Activated CD4-positive, CD25-positive, alpha-beta regulatory T cell (primary cell): ENCODE measurements at places on chromosomes 3 and 15.

- no peak for DNase-seq
Measured at GRCh38 chr15:95327661-95328060, 1002.8 kb upstream of the NR2F2 start.

DNA sequence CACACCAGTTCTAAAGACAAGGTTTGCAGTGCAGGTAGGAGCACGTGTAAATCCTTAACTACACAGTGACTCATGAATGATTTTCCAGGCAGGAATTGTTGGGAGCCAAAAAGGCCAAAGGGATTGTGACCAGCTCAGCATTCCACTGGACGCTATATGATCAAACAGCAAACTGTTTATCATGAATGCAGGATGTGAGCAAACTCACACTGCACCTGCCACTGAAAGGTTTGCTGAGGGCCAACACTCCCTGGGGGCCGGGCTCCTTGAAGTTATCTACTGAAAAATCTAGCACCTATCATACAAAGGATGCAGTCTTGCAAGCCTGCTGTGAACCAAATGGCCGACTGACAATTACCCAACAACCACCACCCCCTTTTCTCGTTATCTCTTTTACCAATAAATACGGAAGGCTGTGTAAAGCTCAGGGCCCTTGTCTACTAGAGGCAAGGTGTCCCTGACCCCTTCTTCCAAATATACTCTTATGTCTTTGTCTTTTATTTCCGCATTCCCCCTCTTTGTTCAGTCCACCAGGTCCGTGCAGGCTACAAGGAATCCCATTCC lies 11.5 kb upstream of the DNASE1L3 start:
- no peak for DNase-seq

DNA sequence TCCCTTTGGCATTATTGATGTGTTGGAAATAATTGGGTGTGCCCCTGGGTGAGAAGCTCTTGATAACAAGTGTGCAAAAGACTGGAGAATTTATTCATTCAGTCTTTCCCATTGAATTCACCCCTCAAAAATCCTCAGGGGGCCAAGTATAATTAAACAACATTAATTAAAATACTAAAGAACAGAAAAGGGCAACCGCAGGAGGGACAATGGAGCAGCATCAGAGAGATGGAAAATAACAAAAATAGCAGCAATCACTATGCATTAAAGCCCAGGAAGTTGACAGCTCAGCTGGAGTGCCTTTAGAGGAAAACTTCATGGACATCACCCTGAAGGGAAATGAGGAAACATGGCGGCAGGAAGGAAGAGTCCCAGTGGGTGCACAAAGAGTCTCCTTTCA lies 227.6 kb downstream of the MINAR1 start:
- no peak for DNase-seq

DNA sequence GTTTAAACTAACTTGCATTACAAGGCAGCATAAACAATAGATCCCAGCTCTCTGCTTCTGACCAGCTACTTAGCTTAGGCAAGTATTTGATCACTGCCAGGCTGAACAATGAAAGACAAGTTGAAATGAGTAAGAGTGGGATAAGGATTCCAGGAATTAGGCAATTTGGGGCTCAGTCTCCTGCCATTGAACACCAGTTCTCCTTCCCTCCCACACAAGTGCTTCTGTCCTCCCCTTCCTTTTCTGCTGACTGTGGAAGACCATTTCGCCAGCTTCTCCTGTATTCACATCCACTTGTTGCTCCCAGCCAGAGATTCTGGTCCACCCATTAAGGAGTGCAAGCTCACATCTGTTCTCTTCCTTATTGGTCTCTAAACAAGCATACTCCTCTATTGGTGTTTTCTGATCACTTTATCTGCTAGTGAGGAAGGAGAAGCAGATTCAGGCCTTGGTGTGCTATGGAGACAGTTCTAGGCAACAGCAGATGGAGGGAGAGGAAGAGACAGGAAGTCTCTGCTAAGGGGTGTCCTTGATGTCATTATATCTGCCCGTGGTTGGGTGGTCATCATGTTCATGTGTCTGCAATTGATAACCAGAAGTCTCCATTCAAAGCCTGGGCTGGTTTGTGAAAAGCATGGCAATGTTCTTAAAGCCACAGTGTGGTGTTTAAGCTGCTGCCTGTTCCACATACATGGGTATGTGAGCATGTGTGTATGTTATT lies 121.5 kb downstream of the PLCL2 start:
- DNase-seq = no peak

DNA sequence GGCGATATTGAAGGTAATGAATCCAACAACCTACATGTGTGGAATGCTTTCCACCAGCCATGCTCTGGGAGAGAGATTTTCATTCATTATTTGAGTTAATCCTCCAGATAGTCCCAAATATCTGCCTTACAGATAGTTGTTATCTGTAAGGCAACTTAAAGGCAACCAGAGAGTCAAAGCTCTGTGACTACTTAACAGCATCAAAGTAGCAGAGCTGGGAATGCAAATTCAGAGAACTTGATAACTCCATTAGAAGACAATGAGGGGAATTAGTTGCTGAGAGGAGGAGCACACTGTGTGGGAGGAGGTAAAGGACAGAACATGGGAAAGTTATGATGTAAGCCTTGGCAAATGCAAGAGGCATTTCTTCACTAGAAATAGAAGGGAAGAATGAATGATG lies 10.5 kb upstream of the CRBN start:
- no peak for DNase-seq

- no peak for DNase-seq
Measured at GRCh38 chr3:111692593-111693552, 97.7 kb upstream of the ZBED2 start.

- no peak for DNase-seq
Measured at GRCh38 chr3:30467596-30468238, 138.7 kb upstream of the TGFBR2 start.

DNA sequence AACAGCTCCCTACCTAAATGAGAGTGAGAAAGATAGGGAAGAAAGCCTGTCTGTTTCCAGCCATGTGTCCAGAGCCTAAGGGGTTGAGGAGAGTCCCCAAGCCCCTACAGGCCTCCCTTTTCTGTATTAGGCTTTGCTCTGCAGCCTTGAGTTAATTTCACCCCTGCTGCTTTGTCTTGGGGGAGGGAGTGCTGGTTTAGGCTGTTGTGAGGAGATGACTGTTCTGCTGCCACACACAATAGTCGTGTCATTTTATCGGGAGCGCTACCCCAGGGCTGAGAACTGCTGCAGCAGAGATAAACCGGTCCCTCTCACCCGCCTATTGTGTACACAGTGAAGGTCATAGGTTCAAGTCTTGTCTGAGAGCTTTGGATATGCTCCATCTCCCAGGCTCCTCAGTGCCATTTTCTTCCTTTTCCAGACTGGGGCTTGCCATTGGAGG lies 1.4 kb downstream of the ZNF609 start:
- DNase-seq = no peak

DNA sequence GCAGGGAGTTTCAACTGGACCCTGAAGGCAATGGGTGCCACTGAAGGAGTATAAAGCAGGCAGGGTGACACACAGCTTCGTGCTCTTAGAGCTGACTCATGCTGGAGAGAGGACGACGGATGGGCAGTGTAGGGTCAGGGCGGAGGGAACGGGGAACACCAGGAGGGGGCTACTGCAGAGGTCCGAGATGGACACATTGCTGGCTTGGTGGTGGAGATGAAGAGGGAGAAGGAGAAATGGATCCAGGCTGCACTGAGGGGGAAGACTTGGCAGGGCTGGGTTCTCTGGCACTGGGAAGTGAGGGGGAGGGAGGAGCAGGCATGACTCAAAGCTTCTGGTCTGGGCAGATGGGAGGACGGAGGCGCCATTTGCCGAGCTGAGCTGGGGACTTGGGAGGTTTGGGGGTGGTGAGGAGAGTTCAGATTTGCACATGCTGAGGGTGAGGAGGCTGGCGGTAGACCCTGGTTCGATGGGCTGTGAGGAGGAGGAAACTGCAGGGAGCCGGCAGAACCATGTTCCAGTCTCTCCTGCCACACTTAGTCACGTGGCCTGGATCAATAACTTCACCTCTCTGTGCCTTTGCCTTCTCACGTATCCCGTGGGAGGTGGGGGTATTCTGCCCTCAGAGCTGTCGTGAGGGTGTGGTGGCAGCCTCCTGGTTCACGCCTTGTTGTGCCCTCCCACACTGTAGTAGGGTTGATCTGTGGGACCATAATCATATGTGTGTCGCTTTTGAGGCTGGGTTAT lies 4.6 kb upstream of the KCTD6 start:
- no peak for DNase-seq

DNA sequence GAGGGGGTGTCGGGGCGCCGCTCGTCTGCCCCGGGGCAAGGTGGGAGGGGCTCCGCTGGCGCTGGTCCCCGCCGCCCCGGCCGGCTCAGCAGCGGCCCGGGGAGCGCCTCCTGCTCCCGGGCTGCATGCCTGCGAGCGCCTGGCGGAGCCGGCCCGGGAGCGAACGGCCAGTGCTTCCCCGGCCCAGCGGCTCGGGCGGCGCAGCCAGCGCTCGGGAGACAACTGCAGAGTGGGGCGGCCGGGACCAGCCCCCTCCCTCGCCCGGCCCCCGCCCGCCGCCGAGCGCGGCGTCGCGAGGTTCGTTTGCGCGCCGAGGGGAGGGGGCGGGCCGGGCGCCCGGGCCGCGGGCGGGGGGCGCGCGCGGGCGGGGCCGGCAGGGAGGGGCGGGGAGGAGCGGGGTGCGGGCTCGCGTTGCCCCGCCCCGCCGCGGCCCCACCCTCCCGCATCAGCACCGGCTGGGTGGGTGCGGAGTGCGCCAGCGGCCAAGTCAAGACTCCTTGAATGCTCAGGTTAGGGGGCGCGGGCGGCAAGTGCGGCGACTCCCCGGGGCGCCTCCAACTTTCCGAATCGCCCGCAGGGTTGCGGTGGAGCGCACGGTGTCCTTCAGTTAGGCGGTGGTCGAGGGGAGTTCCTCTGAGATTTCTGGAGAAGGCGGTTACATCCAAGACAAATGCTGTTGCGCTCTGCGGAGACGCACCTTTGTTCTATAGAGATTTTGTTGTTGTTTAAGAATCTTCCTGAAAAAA lies at the start of gene RGMA:
Gene RGMA, minus strand, starts transcription at position 231 of the 746 bp plus-strand sequence. CDS start 279 bp downstream, outside the sequence.
- DNase-seq = no peak

- DNase-seq = no peak
Measured at GRCh38 chr3:58536501-58537411, at the start of gene ACOX2. ACOX2 (minus strand) TSS chr3:58537190; CDS start chr3:58535106, 2,084 bp downstream.

GRCh38 chr3:16056217-16056616 lies 118.3 kb upstream of the GALNT15 start:
- no peak for DNase-seq

DNA sequence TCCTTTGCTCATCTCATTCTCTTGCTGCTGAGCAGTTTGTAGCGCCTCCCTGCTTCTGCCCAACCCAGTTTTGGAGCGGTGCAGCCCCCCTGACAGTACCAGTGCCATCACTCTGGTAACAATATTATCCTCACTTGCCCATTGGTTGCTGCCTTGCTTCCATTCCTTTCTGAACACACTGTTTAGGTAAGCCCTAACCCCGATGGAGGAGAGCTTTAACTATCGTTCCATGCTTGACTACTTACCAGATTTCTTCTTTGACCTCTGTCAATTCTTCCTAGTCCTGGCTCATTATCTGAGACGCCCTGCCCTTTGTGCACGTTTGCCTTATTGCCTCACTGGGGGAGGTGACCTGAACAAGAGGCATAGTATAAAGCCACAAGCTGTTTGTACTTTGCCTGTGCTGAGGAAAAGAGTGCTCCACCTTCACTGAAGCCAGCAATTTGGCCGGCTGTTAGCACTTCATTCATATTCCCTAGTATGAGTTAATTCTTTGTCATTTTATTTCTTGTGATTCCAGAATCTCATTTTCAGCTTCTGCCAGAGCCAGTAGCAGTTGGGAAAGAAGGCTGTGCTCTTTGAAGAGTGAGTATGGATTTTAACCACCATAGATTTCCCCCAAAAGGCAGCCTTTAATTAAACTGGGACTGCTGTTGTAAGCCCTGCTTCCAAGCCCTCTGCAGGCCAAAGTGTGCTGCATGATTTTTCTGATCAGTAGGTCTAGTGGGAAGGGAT lies 11.9 kb downstream of the ABHD6 start:
- no peak for DNase-seq

GRCh38 chr3:177465257-177465642 lies 268.0 kb upstream of the TBL1XR1 start:
- no peak for DNase-seq

DNA sequence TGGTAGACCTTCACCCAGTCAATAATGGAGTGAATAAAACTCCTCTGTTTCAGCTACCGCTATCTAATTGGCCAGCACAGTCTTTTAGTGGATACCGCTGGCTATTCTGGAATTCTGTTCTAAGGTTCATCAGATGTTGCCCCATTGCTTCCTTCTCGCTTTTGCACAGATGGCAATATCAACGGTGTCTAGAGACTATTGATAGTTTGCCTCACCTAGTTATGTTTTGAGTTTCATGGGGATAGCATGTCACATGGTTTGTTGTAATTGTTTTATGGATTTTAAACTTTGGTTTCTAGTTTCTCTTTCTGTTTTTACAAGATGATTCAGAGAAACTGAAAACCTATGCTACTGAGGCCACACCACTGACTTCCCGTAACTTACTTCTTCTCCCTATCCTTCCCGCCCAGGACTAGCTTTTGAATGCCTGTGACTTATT lies 2.0 kb downstream of the XRN1 start:
- no peak for DNase-seq

GRCh38 chr3:141523615-141524375 lies 37.0 kb downstream of the RASA2 start:
- DNase-seq = no peak
